ENCODE measurements at places on chromosomes 3 and 15. TPM values are rescaled to one million over a fixed set of nuclear protein-coding genes. Genes with fewer than 3 reads are reported as not detected.

Gene ARHGEF26
- total RNA-seq: 1.3 TPM

Gene NANOGP8
- total RNA-seq: not detected

Gene RBP2
- total RNA-seq: not detected

Gene OCA2
- not detected for total RNA-seq

Gene CIDEC
- total RNA-seq: not detected

Gene ST3GAL6
- total RNA-seq: 2.6 TPM

Gene CLDN11
- 131 TPM for total RNA-seq

Gene HTD2
- total RNA-seq: 8.9 TPM

Gene RNF13
- total RNA-seq: 81.7 TPM

Gene RTP4
- total RNA-seq: 2.1 TPM

Gene PARP9
- total RNA-seq: 56.0 TPM

Gene LRRC3B
- total RNA-seq: not detected

Gene SPTBN5
- total RNA-seq: 0.26 TPM

Gene SOX2
- total RNA-seq: not detected

Gene SKOR1
- 0.17 TPM for total RNA-seq

Gene STAB1
- total RNA-seq: under 0.01 TPM

Gene PRICKLE2
- total RNA-seq: 29.4 TPM

Gene HGD
- under 0.01 TPM for total RNA-seq

Gene LIPH
- under 0.01 TPM for total RNA-seq

Gene MCF2L2
- total RNA-seq: under 0.01 TPM

Gene MORC1
- total RNA-seq: not detected

Gene LSMEM2
- not detected for total RNA-seq

Gene NSUN3
- total RNA-seq: 13.4 TPM

Gene ARPP21
- total RNA-seq: not detected

Gene ALDH1A3
- 73.7 TPM for total RNA-seq

Gene MKRN3
- total RNA-seq: under 0.01 TPM

Gene CLRN1
- total RNA-seq: not detected

Gene UQCC5
- 5.1 TPM for total RNA-seq

Gene GPR149
- not detected for total RNA-seq

Gene PFKFB4
- total RNA-seq: 6.7 TPM

Gene DMXL2
- total RNA-seq: 31.2 TPM

Gene A4GNT
- total RNA-seq: not detected

Gene ANXA2
- 1,250 TPM for total RNA-seq
